NCI-H2081 (cell line): ENCODE measurements at places on chromosomes 3 and 15.

DNA sequence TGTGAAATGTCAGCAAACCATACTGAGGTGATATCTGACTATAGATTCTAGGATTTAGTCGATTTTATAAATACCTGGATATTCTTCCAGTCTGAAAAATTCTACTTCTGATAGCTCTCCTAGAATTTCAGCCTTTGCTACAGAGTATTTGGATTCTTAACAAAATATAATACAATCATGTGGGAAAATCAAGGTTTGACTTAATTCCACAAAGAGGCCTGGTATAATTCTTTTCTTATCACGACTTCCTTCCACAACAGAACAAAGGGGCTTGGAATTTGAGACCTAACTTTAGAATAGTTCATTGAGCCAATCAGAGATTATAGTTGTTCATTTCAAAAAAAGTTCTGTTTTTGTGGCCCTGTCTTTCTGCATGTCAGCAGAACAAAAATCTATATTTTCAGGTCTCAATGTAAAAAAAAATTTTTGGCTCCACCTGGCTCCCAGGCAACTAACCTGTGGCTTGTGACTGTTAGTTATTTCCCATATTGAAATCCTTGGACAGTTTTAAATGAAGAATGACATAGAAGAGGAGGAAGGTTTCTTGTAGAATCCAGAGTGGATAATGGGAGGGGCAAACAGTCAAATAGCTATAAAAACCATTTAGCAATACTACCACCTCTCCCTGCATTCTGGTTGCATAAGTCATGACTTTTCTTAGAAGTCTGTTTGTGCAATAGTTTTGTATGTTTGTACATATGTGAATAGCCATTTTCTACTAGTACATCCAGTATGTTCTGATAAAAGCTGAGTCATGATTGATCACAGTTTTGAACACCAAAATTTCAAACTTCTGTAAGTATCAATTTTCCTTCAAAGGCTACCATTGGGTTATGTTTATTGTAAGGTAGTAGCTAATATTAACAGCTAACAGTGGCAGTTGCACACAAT, 4.0 kb downstream of the TM4SF1 start:
- no peak for DNase-seq

DNA sequence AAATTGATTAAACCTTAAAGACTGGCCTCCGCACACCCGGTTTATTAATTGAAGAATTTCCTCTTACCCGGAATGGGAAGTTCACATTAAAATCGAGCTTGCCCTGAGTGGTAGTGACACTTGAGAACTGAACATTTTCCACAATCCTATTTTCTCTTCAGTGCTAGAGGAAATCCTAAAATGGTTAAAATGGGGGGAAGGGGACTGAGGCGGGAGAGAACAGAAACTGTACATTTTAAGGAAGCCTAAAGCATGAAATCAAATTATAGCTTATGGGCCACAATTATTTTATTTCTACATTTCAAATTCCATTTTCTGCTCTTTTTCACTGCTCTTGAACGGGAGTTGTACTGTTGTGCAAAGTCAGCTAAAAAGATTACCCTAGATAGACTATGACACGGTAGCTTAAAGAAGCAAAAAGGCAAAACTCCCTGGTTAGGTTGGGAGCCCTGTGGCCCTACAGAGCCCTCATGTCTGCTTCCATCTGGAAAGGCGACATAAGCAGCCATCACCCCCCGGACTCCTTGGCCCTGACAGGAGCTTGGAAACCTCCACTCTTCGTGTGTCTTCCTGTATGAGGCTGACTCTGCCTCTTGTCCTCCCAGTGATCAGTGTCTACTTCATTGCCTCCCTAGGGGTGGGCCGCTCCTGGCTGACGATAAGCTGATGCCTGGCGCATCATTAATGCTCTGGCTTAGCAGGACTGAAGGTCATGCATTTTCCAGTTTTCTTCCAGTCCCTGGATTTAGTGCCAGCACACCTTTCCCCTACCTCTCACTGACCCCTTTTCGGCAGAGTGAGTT, 79.3 kb downstream of the EEFSEC start:
- no peak for DNase-seq

GRCh38 chr15:77510066-77511057, 89.7 kb downstream of the HMG20A start:
- no peak for DNase-seq

GRCh38 chr3:25587094-25587493, 77.6 kb downstream of the TOP2B start:
- no peak for DNase-seq

DNA sequence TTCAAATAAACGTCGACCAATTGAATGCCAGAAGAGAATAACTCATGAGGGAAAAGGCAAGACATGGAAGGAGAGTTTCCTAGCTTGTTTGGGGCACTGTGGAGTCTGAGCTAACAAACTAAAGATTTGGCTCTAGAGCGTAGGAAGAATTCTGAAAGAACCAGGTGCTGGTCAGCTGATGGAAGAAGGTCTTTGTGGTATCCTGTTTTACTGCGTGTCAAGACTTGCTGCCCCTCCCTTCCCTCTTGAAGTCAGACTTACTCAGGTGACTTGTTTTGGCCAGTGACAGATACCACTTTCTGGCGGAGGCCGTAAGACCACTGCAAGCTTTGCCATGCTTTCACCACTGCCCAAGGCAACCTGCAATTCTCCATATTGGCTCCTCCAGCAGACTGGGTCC, 673 bp upstream of the HCLS1 start:
- no peak for DNase-seq
